Fibroblast of skin of left quadriceps (primary cell): ENCODE measurements at places on chromosomes 2 and 18.

GRCh38 chr2:165874445-165875039 is 79.0 kb downstream of the TTC21B start:
- peak; percentile 36 for DNase-seq

GRCh38 chr2:222399038-222399783 is 25.1 kb upstream of the SGPP2 start:
- no peak for DNase-seq

GRCh38 chr2:59223742-59224141 is 982.6 kb upstream of the FANCL start:
- DNase-seq, result no peak

- no peak for DNase-seq
Observed at GRCh38 chr2:220855296-220855695, 716.8 kb downstream of the EPHA4 start.

DNA sequence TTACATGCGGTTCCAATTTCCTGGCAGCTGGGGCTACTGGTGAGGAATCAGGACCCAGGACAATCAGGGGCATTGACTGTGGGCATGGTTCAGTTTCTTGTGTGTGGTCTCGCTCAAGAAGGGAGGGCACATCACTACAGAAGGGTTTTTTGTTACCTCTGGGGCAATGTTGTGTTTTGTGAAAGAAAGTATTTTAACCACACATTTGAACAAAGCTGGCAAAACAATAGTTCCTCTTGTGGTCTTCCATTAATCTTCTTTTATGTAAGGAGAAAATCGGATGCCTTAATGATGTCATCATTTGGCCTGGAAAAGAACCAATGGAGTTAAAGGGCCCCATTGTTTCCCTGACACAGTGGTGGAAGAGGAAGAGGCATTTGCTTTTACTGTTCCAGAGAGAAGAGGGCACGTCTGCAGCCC is 197.4 kb downstream of the SH3BP4 start:
- no peak for DNase-seq
